ENCODE measurements at places on chromosomes 5 and 9.

GRCh38 chr5:18497089-18497488 is 862.8 kb downstream of the TAF11L14 start:
- no peak for DNase-seq

- DNase-seq, result no peak
These were observed 124.3 kb downstream of the MRPS30 start for GRCh38 chr5:44932922-44933585.

- no peak for DNase-seq
These were observed 157.6 kb upstream of the TUT7 start for GRCh38 chr9:86511614-86512360.

- DNase-seq, result no peak
These were observed 28.8 kb downstream of the FOXD1 start for GRCh38 chr5:73419465-73420390.

DNA sequence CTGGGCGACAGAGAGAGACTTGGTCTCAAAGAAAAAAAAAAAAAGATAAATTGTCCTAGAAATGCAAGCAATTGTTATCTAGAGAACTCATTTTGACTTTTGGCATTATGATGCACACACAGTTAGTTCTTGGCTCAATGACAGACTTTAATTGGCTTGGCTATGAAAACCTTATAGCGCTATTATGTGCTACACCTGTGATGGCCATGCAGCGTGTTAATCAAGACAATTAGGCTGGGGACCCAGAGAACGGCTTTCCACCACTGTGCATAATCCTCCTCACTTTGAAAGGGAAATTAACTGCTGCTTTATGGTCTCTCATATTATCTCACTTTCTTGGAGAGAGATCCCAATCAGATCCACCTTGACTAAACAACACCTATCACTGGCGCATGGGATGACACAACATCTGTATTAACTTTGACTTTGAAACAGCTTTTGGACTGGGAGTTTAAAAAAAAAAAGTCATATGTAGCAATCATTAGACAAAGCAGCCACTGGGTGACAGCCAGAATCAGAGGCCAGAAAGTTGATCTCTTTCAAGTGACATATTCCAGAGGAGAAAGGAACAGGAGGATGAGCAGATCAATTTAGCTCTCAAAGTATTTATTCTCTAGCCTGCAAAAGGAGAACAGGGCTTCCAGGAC is 132.5 kb downstream of the PPP2R2B start:
- no peak for DNase-seq

DNA sequence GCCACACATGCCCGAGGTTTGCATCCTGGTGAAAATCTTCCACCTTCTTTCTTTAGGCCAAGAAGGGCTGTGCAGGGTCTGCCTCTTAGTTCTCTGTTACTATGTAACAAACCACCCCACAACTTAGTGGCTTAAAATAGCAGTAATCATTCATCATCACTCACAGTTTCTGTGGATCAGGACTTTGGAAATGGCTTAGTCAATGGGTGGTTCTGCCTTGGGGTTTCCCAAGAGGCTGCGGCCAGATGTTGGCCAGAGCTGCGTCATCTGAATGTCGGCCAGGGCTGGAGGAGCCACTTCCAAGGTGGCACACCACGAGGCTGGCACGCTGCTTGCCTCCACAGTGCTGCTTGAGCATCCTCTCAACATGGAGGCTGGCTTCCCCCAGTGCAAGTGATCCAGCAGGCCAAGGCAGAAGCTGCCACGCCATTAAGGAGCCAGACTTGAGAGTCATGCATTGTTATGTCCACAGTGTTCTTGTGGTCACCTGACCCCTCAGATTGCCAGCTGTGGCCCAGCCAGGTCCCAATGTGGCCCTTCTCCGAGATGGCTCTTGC is 135.2 kb downstream of the RXRA start:
- DNase-seq, result no peak

Measured in effector memory CD8-positive, alpha-beta T cell (primary cell).